ENCODE measurements at places on chromosomes 6 and 20.

DNA sequence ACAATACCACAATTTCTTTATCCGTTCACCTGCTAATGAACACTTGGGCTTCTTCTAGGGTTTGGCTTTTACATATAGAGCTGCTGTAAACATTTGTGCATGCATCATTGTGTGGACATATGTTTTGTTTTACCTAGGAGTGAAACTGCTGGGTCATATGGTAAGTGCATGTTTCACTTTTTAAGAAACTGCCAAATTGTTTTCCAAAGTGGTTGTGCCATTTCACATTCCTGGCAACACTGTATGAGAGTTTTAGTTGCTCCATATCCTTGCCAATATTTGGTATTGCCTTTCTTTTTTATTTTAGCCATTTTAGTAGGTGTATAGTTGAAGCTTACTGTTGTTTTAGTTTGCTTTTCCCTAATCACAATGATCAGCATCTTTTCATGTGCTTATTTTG, 14.1 kb upstream of the RPN2 start:
- DNase-seq = no peak

- DNase-seq = no peak
Observed at GRCh38 chr6:130708338-130708737, 118.9 kb upstream of the SMLR1 start.

- no peak for DNase-seq
Observed at GRCh38 chr20:62994869-62995281, 11.9 kb downstream of the BHLHE23 start.

GRCh38 chr6:114051031-114051430, 80.1 kb upstream of the HDAC2 start:
- DNase-seq = no peak

GRCh38 chr6:168538892-168539811, 98.2 kb downstream of the SMOC2 start:
- no peak for DNase-seq

GRCh38 chr6:112307707-112308106, 39.4 kb upstream of the RFPL4B start:
- DNase-seq = no peak

- peak; percentile 37 for DNase-seq
Observed at GRCh38 chr6:1987640-1988039, 257.8 kb downstream of the GMDS start.

DNA sequence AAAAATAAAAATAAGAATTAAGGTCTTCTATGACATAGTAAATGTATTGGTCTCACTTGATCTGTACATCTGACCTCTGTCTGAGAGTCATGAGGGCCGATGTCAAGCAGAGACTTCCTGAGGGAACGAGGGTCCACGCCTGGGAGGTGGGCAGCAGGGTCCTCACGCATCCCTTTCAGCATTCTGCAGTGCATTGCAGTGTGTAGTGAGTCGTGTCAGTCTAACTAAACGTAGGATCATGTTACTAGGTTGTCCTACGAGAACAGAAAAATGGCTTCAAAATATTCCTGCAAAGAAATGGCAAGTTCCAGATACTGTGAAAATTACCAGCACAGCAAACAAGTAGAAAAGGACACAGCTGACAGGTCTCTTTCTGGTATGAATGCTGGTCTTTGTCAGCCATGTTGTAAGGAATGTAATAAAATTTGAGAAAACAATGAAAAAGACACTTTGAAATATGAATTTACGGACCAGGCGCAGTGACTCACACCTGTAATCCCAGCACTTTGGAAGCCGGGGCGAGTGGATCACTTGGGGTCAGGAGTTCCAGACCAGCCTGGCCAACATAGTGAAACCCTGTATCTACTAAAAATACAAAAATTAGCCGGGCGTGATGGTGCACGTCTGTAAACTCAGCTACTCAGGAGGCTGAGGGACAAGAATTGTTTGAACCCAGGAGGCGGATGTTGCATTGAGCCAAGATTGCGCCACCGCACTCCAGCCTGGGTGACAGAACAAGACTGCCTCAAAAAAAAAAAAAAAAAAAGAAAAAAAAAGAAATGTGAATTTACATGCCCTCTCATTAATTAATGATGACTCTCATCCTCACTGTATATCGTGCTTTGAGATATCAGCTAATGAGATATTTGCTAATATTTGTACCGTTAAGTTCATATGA, 2.4 kb upstream of the AHCY start:
- no peak for DNase-seq

- no peak for DNase-seq
Observed at GRCh38 chr6:132265451-132266097, 135.7 kb downstream of the MOXD1 start.

GRCh38 chr20:32457479-32457986, 99.4 kb downstream of the ASXL1 start:
- DNase-seq = peak; percentile 66

GRCh38 chr6:111382476-111383294, 100.3 kb downstream of the REV3L start:
- no peak for DNase-seq

- DNase-seq = no peak
Observed at GRCh38 chr20:36587388-36588070, 14.1 kb downstream of the TGIF2 start.

DNA sequence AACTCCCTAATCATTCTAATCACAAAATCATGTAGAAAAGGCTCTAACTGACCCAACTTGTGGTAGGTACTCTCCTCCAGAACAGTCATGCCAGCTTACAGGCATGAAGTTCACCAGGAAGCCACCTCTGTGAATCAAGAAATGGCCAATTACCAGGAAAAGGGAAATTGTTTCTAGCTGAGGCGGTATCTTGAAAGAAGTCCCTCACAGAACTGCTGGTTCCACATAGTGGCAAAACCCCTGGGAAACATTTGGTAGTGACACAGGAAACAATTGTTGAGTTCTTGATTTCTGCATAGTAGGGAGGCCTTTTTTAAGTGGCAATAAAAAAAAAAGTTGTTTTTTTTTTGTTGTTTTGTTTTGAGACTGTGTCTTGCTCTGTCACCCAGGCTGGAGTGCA, 3.4 kb upstream of the ZHX3 start:
- DNase-seq = no peak

GRCh38 chr6:84182001-84182400, 45.4 kb downstream of the CEP162 start:
- DNase-seq = no peak

- no peak for DNase-seq
Observed at GRCh38 chr6:113620386-113620785, 236.8 kb upstream of the MARCKS start.

Measured in RWPE1 (cell line).